ENCODE measurements at places on chromosomes 6 and 20.

- no peak for DNase-seq
These were observed 2.5 kb downstream of the MCM9 start for GRCh38 chr6:118932421-118932820.

DNA sequence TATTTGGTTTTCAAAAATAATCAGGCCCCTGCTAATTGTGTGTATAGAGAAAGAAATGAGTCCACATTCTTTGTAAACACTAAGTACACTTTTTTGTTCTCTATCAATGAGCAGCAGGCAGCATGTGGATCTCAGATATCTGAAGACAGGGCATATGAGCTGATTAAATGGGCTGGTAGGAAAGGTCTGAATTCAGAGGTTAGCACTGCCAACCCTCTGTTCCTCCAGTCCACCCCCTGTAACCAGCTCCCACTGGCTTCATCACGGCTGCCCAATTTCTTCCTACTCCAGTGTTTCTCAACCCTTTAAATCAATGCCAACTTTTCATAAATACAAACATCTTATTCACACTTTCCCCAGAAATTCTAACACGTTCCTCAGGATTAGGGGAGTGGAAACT is 128.5 kb downstream of the TPBG start:
- DNase-seq, result no peak

- no peak for DNase-seq
These were observed 10.5 kb upstream of the RSPO4 start for GRCh38 chr20:1012359-1013168.

DNA sequence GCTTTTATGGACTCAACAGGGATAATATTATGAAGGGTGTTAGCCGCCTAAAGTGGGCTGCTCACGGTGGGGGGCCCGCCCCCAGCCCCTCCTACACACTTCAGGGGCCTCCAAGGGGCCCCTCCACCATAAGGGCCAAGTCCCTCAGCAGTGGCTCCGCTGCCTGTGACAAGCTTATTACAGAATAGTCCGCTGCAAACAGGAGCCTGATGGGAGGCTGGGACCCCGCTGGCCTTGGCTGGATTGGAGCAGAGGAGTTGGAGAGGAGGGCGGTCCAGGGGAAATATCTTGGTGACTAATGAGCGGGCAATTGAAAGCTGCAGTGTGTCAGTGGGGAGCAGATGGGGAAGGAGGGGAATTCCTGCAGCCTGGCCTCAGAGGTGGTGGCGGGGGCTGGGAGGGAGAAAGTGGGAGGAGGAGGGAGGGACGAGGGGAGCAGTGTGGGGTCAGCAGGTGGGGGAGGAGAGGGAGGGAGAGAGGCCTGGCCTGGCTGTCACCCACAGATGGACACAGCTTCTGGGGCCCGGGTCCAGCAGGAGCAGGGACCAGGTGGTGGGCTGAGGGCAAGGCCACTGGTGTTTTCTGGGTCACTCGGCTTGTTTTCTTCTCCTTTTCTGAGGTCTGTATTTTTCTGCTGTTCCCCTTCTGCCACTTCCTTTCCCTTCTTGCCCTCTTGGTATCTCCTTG is 57.6 kb upstream of the FOXP4 start:
- no peak for DNase-seq

GRCh38 chr6:168016176-168016620 is 18.7 kb downstream of the KIF25 start:
- DNase-seq, result no peak

GRCh38 chr20:8943631-8944030 is 125.3 kb upstream of the PLCB4 start:
- no peak for DNase-seq

Data from anterior cingulate cortex (tissue), 58 donors.